A549 treated with AZD2906 at 1 μM for 4 hours (cell line): ENCODE measurements at places on chromosomes 2 and 18. TPM values are rescaled to one million over a fixed set of nuclear protein-coding genes. Genes with fewer than 3 reads are reported as not detected.

GAD1 gene
- total RNA-seq = 0.34 to 0.76 TPM (median 0.51 TPM) in 5 replicates

ATG9A gene
- 39.3 to 45.7 TPM (median 44.4 TPM) in 5 replicates for total RNA-seq

CRYGD gene
- total RNA-seq = not detected in 5 replicates

CASP10 gene
- total RNA-seq = 1.8 to 2.4 TPM (median 1.9 TPM) in 5 replicates

HNMT gene
- 0.35 to 1.9 TPM (median 0.51 TPM) in 5 replicates for total RNA-seq

EN1 gene
- 0.63 to 0.99 TPM (median 0.92 TPM) in 5 replicates for total RNA-seq

TRABD2A gene
- total RNA-seq = 10.5 to 15.5 TPM (median 13.2 TPM) in 5 replicates

AP1S3 gene
- total RNA-seq = 27.8 to 48.2 TPM (median 28.4 TPM) in 5 replicates

BCL11A gene
- total RNA-seq = 0.01 to 0.11 TPM (median 0.09 TPM) in 5 replicates

SATB2 gene
- 2.7 to 3.2 TPM (median 3.0 TPM) in 5 replicates for total RNA-seq
